ENCODE measurements at places on chromosomes 16 and 17.

- DNase-seq, result no peak
Measured at GRCh38 chr17:37107406-37108083, 158.8 kb downstream of the AATF start.

DNA sequence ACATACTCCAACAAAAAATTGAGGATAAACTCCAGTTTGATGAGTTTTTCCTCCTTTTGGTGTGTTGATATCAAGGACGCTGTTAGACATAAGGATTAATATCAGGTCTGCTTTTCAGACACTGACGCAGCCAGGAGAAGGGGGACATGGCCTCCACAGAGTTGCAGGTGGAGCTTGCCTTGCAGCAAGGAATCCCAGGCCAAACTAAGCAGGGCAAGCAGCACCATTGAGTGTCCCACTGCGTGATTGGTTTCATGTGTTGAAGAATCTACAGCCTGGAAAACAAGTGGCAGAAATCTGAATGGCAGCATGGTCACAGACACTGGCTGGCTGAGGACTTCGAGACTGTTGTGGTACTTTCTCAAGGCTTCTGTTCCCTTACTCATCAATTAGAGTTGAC is 777.6 kb downstream of the KCNJ18 start:
- no peak for DNase-seq

- peak; percentile 76 for DNase-seq
Measured at GRCh38 chr17:61837175-61838051, 25.9 kb downstream of the BRIP1 start.

DNA sequence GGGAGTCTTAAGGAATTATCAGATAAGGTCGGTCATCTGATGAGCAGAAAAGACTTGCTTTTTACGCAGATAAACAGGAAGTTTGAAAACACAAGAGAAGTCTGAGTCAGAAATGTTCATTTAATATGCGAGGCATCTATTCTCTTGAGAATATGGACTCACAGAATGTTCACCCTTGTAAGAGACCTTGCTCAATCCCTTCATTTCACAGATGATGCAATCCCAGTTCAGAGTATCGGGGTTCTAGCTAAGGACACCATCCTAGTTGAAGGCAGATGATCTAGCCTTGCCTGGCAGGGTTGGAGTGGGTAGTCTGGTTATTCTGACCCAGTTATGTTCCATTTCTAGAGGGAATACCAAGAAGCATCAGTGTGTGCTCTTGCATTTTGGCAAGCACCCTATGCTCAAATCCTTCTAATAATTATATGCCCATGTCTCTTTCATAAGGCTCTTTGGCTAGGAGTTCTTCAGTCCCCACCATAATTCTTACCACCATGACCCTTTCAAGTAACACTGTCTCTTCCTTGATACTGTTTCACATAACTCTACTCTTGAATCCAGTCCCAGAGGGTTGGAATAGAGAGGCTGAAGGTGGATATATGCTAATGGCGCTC is 42.5 kb downstream of the YPEL2 start:
- DNase-seq, result peak; percentile 28

DNA sequence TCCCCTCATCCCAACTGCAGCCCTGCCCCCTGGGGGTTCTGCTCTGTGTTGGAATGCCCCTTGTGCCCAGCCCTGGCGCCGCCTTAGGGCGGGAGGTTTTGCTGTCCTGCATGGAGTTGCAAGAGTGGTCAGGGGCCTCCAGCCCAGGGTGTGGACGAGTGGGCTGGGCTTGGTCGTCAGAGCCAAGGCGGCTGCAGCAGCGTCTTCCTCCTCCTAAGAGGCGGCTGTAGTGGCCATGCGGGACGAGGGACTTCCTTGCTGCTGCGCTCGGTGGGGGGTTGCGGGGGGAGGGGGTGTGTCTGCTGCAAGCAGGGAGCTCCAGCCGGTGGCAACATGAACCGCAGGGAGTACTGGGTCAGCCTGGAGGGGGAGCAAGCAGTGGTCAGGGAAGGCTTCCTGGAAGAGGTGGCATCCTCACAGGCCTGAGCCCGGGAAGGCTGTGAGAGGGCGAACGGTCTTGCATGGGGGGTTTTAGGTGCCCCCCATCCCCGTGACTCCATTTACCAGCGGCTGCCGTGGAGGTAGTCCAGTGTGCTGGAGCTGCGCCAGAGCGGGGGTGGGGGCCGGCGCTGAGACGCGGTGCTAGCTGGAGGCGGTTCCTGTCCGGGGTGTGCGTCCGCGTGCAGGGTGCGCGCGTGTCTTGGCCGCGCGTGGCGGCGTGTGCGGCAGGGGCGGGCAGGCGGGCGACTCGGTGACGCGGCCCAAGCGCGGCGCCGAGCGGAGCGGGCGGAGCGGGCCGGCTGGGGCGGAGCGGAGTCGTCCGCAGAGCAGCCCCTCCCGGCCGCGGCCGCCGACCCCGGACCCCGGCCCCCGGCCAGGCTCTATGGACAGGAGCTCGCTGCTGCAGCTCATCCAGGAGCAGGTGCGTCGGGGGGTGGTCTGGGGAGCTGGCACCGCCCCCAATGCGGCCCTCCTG is at the start of gene RHBDL1:
Gene RHBDL1, plus strand, starts transcription at position 704 of the 916 bp plus-strand sequence. Its CDS starts 120 bp downstream, at position 824.
- DNase-seq, result peak; percentile 38

GRCh38 chr16:12240036-12240435 is 263.5 kb downstream of the SNX29 start:
- no peak for DNase-seq

DNA sequence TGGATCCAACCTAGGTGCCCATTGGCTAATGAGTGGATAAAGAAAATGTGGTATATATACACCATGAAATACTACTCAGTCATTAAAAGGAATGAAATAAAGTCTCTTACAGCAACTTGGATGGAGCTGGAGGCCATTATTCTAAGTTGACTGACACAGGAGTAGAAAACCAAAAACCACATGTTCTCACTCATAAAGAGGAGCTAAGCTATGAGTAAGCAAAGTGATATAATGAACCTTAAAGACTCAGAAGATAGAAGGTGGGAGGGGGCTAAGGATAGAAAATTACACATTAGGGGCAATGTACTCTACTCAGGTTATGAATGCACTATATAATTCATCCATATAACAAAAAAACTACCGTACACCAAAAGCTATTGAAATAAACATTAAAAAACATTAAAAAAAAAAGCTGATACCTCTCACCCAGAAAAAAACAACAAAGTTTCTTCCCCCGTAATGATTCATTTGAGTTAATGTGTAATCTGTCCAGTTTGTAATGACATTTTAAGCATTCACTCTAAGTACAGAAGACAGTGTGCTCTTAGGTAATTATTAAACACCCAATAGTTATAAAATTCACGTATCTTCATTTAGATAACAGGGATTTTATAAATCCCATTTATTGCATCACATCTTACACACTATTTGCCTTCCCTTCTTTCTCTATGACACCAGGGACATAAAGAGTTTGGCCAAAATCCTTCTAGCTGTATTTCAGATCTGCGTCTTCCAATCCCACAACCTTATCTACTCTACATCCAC is 941.5 kb downstream of the CDH11 start:
- DNase-seq, result no peak

DNA sequence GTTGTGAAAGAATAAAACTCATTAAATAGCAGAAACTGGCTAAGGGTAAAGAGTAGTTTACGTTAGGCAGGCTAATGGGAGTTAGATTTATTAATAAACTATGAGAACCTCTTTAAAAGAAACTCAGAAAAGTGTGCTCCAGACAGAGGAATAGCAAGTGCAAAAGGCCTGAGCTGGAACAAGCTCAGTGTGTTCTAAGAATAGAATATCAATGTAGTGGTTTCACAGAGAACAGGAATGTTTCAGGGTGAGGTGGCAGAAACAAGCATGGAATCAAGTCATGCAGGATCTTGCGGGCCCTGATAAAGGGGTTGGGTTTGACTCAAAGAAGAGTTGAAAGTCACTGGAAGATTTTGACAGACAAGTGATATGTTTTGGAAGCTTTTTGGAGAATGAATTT is 164.0 kb upstream of the HS3ST3A1 start:
- DNase-seq, result no peak

- DNase-seq, result no peak
Measured at GRCh38 chr17:50218071-50218759, 16.8 kb upstream of the COL1A1 start.

DNA sequence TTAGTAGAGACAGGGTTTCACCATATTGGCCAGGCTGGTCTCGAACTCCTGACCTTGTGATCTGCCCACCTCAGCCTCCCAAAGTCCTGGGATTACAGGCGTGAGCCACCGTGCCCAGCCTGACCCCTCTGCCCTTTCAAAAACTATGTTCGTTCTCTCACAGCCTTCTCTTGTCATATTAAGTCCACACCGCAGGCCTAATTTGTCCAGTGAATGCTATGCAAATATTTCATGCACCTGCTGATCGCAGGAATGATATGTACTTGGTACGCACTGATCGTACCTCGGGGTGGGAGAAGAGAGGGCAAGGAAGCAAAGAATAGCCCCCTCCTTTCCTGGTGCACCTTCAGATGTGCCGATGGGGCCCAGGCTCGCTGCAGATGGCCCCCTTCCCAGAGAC is 3.0 kb upstream of the BIRC5 start:
- no peak for DNase-seq

GRCh38 chr16:13883881-13884280 is 36.1 kb upstream of the ERCC4 start:
- no peak for DNase-seq

DNA sequence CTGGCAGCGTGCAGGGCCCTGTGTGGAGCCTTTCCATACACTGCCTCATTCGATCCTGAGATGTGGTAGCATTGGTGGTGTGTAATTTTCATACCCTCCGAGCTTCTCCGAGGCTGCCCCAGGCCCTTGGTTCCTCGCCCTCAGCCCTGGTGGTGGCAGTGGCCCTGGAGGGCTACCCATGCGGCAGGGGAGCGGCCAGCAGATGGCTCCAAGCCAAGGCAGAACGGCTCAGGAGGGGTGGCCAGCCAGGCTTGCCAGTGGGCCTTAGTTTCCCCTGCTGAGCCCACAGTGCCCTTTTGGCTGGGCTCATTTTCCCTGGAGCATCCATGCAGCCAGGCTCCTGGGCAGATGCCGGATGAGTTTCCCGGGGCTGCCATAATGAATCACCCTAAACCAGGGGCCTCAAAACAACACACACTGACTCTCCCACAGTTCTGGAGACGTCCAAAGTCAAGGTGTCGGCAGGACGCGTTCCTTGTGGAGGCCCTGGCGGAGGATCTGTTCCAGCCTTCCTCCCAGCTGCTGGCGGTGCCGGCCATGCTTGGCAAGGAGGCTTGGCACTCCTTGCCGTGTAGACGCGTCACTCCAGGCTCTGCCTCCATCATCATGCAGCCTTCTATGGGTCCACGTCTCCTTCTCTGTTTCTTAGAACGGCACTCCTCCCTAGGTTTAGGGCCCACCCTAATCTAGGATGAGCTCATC is 158.8 kb upstream of the GSE1 start:
- no peak for DNase-seq

GRCh38 chr17:29613352-29613837 is 9.3 kb downstream of the CORO6 start:
- peak; percentile 94 for DNase-seq

DNA sequence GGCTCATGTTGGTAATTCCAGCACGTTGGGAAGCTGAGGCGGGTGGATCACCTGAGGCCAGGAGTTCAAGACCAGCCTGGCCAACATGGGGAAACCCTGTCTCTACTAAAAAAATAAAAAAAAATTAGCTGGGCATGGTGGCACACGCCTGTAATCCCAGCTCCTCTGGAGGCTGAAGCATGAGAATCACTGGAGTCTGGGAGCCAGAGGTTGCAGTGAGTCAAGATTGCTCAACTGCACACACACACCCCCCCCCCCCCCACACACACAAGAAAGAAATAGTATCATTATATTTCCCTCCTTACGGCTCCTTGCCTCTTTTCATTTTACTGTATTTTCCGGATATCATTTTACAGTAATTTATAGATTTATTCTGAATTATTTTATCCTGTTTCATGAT is 963.1 kb upstream of the GOT2 start:
- DNase-seq, result no peak

GRCh38 chr17:66542967-66543520 is 240.6 kb downstream of the PRKCA start:
- no peak for DNase-seq

GRCh38 chr16:89476379-89476778 is 14.0 kb downstream of the ANKRD11 start:
- no peak for DNase-seq

DNA sequence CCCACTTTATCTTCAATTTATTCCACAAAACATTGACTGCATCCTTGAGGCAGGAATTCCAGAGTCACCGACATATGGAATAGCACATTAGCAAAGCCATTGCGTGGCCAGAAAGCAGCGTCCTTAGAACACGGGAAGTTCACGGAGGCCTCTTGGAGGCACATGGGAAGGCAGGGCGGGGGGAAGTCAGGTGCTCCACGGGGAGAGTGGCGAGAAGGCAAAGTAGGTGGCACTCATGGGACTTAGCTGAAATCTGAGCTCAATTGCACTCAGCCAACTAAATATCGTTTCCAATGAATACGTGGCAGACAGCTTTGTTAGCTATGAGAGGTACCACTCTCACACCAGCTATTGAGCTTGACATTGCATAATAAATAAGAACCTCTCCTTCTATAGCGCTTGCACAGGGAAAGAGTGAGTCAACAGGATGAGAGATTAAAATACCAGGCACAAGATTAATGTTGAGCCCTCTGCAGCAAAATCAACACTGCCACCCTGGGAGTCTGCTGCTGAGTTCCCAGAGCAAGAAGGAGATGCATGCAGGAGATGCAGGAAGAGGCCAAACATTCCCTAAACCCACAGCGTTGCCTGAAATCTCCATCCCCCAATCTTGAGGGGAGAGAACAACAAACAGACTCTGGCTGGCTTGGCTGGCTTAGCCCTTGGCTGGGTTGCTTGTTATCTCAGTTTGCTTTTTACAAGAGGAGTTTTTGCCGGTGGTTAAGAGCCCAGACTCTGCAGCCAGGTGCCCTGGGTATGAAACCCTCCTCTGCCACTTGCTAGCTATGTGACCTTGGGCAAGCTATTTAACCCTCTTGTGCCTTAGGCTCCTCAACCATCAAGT is 28.8 kb downstream of the ABCC12 start:
- no peak for DNase-seq

DNA sequence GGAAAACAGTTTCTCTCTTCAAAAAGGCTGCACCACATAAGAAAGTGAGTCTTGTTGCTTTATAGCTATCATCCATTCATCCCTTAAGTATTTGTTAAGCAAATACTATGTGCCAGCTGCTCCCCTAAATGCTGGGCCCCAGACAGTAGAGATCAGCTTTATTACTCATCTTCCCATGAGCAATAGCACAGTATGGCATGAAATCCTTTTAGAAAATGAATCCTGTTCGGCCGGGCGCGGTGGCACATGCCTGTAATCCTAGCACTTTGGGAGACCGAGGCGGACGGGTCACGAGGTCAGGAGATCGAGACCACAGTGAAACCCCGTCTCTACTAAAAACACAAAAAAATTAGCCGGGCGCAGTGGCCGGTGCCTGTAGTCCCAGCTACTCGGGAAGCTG is 99.5 kb downstream of the MYO1D start:
- no peak for DNase-seq

Measured in natural killer cell (primary cell).